Fibroblast of skin of left quadriceps (primary cell): ENCODE measurements at places on chromosomes 1 and 21.

GRCh38 chr21:35134309-35134708 is 85.2 kb upstream of the RUNX1 start:
- no peak for DNase-seq

DNA sequence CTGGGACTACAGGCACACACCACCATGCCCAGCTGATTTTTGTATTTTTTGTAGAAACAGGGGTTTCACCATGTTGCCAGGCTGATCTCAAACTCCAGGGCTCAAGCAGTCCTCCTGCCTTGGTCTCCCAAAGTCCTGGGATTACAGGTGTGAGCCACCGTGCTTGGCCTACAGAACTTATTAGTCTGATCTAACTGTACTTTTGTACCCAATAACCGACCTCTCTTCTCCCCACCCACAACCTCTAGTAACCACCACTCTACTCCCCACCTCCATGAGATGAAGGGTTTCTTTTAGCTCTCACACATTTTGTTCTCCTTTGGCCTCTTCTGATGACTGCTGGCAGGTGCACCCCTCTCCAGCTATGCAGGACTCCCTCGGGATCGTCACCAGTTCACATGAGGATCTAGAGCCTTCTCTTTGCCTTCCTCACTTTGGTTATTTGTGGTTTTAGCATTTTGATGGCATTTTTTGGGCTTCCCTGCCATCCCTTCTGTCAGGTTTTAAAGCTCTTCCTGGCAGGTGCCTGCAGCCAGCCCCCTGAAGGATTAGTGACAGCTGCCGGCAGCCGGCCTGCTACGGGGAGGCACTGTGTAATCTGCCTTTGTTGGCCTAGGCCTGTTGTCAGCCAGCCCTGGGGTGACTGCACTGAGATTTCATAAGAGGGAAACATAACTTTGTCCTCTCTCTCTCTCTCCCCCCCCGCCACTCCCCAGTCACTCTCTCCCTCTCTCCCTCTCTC is 99.8 kb upstream of the ATP1A1 start:
- DNase-seq = no peak

DNA sequence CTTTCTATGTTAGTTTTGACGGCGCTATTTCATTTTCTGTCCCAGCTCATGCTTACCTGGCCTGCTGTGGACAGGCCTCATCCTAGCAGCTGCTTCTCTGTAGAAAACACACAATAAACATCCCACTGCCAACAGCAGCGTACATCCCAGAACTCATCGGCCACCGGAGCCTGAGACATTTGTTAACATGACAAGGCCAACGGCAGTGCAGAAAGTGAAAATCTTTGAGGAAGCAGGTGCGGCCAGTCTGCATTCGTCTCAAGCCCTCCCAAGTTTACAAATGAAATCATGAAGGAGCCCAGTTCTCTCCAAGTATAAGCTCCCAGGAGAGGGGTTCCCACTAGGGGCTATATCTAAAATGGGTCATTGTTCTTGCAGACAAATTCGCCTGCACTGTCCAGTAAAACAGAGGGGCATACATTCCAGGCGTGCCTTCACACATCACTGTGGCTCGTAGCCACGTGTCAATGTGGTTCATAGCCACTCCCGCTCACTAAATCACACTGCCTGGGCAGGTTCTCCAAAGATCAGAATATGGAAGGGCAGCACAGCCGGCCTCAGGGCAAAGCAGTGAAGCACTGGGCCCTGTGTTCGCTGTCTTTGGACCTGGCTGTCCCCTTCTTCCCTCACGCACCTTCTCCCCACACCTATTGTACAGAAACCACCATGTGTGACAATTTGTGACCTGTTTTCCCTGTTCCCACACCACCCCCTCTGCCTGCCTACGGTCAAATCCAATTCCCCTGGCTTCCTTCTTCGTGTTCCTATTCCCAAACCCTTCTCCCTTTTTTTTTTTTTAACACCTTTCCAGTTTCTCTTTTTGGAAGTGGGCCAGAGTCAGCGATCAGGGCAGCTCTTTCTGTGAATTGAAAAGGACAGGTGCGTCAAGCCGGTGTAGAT is 27.0 kb upstream of the ABCG1 start:
- DNase-seq = no peak

DNA sequence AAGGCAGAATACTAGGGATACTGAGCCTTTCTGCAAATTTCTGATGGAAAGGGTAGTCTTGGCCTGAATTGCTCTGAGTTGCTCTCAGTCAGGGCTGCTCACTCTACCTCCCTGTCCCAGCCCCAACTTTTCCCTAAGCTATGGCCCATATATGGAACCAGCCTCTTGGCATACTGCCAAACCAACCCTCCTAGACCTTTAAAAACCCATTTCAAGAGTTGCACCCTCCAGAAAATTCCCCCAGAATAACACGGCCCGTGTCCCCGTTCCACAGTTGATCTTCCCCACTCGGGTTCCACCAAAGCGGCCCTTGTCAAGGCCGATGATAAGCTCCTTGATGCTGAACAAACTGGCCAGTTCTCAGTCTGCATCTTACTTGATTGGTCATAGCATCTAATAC is 25.4 kb downstream of the SYT6 start:
- no peak for DNase-seq

GRCh38 chr1:47036764-47037163 is 13.3 kb downstream of the CYP4X1 start:
- DNase-seq = no peak

DNA sequence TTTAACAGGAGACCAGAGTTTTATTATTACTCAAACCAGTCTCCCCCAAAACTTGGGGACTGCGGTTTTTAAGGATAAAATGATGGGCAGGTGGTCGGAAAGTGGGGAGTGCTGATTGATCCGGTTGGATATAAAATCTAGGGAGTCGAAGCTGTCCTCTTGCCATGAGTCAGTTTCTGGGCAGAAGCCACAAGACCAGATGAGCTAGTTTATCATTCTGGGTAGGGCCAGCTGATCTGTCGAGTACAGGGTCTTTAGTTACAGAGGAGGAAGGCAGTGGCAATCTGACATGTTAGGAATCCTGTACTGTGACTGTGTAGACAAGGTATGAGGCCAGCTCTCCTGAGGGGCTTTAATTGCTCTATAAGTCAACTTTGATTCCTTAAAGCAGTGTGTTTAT is 22.9 kb upstream of the FOXE3 start:
- DNase-seq = no peak

DNA sequence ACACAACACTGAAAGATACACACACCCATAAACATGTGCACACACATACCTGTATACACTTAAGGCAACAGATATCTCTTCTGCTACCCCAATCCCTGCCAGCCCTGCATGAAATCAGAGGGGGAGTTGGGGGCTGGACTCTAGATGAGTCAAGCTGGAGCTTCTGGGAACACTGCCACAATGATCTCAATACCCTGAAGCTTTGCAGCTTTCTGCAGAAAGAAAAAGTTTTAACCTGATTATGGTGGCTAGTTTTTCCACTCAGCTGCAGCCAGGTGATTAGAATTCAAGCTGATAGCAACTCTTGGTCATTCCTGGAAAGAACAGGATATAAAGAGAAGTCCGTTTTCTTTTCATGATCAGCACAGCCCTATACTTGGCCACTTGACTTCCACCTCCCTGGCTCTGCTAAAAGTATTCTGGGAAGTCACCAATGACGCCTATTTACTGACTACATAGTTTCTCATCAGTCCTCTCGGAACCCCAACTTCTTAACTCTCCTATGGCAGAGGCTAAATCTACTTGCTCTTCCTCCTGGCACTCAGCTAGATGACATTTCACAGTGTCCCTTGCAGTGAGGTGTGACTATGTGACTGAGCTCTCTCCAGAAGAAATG is 20.7 kb upstream of the DNASE2B start:
- peak; percentile 67 for DNase-seq

- no peak for DNase-seq
Measured at GRCh38 chr1:182383037-182383661, 8.4 kb downstream of the GLUL start.

GRCh38 chr1:93003981-93004380 is 42.7 kb upstream of the DIPK1A start:
- DNase-seq = no peak

DNA sequence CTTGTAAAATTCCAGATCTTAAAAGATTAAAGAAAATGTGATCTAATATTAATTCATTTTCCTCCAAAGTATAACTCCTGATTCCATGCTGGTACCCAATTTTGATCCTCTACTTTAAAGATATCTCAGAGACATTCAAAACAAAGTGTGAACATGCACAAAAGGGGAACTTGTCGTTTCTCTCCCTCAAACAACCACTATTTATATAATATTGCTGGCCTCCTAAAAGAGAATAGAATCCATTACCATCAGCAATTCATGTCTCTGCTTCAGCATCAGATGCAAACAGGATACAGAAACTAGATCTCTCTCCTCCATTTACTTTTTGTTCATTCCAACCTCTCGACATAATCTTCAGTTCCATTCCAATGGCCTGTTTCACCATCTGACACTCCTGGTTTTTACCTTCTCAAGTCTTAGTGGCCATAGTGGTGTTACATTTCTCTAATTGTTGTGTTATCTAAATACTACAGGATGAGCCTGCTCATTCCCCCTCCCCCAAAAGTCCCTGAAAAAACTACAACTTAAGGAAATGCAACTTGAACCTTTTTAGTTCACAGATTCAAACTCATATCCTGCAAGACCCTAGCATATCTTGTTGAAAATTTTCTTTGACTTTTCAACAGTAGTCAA is 4.1 kb downstream of the NRIP1 start:
- no peak for DNase-seq

DNA sequence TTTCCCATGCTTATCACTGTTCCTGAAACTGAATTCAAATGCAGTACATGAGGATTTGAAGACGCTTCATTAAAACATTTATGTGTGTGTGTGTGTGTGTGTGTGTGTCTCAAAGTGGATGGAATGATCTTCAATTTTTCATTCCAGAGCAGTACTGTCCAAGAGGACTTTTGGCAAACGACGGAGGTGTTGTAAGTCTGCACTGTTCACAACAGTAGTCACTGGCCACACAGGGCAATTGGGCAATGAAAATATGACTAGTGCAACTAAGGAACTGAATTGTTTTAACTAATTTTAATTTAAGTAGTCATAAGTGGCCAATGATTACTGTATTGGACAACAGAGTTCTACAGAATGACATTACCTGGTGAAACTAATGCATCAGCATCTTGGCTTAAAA is 5.0 kb downstream of the TAF5L start:
- DNase-seq = no peak

DNA sequence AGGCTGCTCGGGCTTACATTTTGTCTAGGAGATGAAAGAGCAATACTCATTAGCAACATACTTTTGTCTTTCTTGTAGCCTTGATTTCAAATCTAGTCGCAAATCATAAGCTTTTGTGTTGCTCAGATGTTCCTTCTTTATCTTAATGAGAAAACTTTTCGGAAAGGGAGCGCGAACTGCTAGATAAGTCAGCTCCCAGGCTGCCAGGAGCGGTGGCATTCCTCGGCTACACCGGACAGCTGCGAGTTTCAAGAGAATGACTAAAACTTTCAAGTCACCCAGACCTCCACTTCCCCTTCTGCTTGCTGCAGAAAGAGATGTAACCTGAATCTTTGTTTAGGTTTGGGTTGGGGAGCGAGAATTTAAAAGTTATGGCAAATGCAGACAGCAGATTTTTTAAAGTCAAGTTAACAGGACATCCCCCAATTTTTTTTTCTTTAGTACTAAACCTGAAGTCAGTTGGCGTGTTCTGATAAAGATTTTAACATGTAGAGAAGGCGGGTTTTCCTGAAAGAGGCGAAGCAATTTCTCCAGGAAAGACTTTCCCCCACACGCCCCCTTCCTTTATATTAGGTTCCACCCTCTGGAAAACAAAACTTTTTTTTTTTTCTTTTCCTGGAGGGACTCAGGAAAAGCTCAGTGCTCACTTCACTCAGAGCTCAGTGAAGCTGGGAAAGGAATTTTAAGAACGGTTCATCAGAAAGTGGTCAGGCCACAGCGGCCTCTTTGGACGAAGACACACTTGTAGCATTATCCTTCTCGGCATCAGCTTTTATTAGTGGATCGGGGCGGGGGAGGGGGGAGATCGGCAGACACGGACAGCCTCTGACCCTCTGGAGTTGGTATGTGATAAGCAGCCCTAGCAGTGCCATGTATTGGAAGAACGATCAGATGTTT is at the start of gene LHX8:
Gene LHX8 (plus strand): TSS at position 639 of the 897 bp plus-strand sequence. CDS start 2,227 bp downstream, outside the sequence.
- DNase-seq = no peak

DNA sequence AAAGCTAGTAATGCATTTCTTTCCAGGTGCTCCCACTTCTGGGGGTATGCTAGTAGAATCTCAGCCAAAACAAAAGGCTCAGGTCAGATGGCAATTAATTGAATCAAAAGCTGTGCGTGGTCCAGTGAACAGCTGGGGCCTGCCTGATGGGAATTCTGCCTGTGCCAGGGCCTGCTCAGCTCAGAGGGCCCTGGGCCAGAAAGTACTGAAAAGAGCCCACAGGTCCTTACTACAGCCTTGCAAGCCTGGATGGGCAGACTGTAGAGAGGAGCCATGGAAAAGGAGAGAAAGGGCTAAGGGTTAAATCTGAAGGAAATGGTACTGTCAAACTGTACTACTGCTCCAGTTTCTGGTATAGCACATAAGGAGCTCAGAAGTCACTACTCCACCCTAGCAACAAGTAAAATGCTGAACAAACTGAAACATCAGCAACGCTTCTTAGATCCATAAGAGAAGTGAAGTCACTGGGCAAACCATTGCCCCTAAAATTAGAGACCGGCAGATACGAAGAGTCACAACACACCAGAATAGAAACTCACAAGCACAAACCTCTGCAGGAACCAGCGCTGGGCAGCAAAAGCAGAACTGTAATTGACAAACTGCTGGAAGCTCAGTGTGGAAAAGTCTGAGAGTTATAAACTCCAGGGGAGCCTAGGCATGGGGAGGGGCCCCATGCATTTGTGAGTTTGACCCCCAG is 121.1 kb upstream of the SYT6 start:
- no peak for DNase-seq

GRCh38 chr1:206907304-206907991 is 10.2 kb downstream of the IL24 start:
- no peak for DNase-seq

DNA sequence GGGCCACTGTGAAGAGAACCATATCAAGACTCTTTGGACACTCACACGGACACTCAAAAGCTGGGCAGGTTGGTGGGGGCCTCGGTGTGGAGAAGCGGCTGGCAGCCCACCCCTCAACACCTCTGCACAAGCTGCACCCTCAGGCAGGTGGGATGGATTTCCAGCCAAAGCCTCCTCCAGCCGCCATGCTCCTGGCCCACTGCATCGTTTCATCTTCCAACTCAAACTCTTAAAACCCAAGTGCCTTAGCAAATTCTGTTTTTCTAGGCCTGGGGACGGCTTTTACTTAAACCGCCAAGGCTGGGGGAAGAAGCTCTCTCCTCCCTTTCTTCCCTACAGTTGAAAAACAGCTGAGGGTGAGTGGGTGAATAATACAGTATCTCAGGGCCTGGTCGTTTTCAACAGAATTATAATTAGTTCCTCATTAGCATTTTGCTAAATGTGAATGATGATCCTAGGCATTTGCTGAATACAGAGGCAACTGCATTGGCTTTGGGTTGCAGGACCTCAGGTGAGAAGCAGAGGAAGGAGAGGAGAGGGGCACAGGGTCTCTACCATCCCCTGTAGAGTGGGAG is 36.3 kb upstream of the TDRD10 start:
- no peak for DNase-seq

GRCh38 chr1:48223366-48224240 is 1.1 kb downstream of the SLC5A9 start:
- no peak for DNase-seq
